ENCODE measurements at places on chromosomes 3 and 15.

DNA sequence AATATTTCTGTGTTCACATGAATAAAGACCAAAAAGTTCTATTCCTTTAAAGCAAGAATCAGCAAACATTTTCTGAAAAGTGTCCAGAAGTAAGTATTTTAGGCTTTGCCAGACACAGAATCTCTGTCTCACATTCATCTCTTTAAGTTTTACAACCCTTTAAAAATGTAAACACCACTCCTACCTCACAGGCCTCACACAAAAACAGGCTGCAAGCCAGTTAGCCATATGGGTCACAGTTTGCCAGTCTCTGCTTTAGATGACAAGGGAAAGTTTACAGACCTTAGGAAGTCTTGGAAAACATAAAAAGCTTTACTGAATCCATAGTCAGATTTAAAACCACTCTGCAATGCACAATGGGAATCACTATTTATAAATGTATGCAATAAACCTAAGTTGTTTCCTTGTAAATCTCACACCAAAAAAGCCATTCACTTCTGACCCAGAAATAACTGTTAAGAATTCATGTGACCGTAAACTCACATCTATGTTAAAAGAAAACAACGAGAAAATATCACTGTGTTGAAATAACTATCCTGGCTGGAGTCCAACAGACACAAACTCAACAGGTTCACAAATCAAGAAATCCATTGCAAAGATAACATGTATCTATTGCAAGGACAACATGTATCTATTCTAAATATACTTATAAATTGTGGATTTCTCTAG is 308.2 kb downstream of the ULK4 start:
- DNase-seq, result no peak

- DNase-seq, result no peak
Measured at GRCh38 chr15:74259292-74259648, 23.1 kb downstream of the CCDC33 start.

DNA sequence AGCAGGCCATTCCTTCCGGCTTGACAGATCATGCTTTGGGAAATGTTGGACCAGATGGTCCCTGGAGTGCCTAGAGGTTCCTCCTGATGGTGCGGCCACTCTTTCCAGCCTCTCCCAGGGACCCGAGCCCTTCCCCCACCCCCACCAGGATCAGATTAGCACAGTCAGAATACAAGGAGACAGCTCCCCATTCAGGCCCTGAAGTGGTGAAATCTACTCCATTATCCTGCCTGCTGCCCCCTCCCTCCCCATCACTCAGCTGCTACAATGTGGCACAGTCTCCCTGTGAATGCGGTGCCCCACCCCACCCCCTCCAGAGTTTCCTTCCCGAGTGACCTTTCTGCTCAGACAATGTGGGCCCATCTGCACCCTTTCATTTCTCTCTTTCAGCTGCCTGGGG is 29.4 kb downstream of the RNU5B-1 start:
- DNase-seq, result no peak

GRCh38 chr3:10542518-10542917 is 37.1 kb upstream of the ATP2B2 start:
- no peak for DNase-seq

DNA sequence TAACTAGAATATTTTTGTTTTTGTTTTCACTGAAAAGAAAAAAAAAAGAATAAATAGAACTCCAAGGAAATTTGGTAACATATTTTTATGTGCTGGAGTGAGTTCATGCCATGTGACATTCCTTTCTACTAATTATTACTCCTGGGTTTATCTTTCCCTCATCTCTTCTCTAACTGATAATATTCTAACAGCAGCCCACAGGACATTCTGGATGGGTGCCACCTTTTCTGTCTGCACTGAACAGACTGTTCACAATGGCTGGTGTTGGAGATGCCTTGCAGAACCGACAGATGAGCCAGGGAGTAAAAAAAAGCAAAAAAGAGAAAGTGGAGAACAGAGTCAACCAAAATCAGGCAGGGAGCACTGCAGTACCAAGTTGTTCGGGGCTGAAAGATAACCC is 151.3 kb downstream of the OR4M2 start:
- no peak for DNase-seq

GRCh38 chr3:60578936-60579335 is 672.3 kb downstream of the FHIT start:
- no peak for DNase-seq

DNA sequence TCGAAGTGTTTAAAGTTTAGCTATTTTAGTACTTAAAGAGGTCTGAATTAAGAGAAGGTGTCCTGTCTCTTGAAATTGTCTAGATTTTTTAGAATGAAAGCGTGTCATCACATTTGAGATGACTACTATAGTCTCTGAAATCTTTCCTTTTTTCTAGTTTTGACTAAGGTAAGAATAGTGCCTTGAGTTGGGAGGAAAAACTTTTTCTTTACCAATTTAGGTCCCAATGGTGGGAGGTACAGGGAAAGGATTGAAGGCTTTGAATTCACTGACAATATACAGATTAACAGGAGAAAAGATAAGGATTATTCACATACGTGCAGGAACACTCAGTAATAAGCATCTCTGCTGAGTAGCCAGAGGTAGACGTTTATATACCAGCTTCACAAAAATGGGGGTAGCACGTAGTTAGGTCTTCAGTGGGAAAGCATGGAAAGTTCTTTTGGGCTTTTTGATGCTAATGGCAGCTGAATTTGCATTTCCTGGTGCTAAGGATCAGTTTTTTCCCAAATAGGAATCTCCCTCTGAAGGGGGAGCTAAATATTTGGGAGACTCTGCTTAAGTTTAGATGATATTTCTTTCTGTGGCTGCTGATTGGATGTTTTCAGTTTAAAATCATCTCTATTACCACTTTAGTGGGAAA is 88.1 kb downstream of the VPS8 start:
- DNase-seq, result no peak

DNA sequence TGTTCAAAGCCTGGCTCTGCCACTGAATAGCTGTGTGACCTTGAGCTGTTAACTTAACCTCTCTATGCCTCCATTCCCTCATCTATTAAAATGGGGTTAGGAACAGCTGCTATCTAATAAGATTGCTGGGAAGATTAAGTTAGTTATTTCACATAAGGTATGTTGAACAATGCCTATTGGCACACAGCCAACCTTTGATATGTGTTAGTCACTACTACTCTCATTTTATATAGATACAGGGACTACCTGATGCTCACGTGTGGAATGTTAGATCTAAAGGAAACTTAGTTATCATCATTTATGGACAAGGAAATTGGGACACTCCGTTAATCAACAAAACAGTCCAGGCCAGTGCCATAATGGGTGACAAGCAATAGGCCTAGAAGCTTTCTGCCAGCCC is 332.4 kb upstream of the PPP2R3A start:
- no peak for DNase-seq

- DNase-seq, result no peak
Measured at GRCh38 chr3:125433091-125433534, 58.0 kb upstream of the ZNF148 start.

DNA sequence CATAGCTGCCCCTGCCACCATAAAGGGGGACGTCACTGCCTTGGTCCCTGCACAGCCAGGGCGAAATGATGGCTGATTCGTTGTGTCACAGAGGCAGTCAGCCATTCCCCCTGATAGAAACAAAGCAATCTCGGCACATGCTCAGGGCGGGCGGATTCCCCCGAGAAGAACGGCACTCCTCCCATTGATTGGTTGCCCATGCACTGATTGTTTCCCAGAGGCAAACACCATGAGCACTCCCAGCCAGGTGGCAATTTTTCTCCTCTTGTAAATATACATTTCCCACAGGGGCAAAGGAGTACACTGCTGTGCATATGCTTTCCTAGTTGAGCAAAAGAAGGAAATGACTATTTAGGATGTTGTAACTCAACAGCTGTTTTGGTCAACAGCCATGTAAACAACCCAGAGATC is 56.5 kb downstream of the KY start:
- no peak for DNase-seq

- no peak for DNase-seq
Measured at GRCh38 chr3:16406166-16406565, 107.3 kb downstream of the RFTN1 start.

GRCh38 chr15:75191235-75191634 is 10.4 kb upstream of the C15orf39 start:
- no peak for DNase-seq

- DNase-seq, result peak; percentile 22
Measured at GRCh38 chr15:69757186-69757585, 304.6 kb downstream of the RPLP1 start.

DNA sequence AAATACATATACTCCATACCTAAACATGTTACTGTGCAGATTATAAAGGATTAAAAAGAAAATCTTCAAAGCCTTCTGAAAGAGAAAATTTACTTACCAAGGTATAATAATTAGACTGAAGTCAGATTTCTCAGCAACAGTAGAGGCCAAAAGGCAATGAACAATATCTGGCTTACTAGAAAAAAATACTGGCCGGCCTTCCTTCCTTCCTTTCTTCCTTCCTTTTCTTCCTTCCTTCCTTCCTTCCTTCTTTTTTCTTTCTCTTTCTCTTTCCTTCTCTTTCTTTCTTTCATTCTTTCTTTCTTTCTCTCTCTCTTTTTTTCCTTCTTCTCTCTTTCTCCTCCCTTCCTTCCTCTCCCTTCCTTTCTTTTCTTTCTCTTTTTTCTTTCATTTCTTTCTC is 209.6 kb downstream of the KCNH8 start:
- DNase-seq, result no peak

- DNase-seq, result no peak
Measured at GRCh38 chr3:140103166-140103565, 168.2 kb downstream of the CLSTN2 start.
